Left forelimb (tissue), 1 donor: ENCODE measurements at places on chromosomes 4 and X.

DNA sequence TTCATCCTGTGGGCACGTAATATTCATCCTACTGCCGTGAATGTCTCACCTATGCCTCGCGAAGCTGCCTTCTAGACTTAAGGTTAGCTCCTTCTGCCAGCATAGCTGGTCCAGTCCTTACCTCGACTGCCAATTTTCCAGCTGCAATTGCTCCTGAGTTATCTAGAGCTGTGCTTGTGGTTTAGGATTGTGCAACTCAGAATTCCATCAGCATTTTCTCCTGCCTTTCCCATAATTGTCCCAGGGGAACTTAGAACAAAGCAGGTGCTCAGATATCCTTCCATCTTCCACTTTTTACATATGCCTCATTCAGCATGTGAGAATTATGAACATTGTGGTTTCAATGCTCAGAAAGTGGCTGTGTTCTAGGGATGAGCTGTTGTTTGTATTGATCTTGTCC, 131.4 kb upstream of the ADGRL3 start:
- DNase-seq: no peak

- DNase-seq: no peak
Observed at GRCh38 chrX:39757971-39758370, 339.8 kb downstream of the BCOR start.

GRCh38 chr4:80026100-80026499, 46.9 kb downstream of the ANTXR2 start:
- DNase-seq: no peak

GRCh38 chr4:11618666-11619282, 190.1 kb upstream of the HS3ST1 start:
- no peak for DNase-seq

DNA sequence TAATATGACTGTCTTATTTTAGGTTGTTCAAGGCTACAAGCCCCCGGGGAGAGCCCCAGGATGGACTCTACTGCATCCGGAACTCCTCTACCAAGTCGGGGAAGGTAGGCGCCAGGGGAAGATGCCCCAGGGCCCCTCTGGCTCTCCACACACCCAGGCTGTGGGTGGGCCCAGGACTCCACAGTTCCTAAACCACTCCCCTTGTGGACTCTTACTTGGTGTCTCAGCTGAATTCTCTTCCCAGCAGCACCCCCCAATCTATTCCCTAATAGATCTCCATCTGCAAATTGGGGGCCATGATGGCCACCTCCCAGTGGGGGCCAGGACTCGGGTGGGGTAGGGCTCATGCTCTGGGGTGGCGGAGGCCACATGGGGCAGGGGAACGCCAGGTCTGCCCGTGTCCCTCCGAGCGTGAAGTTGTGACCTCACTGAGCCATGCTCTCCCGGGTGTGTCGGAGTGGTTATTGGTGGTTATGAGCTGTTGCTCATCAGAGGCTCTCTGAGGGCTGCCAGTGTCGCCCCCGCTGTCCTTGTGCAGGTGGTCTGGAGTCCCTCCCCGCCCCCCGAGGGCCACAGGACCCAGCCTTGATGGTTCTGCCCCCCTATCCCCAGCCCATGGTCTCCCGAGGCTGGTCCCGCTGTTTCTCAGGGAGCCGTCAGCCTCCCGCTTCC, 11.2 kb upstream of the ADD1 start:
- DNase-seq: peak; percentile 64

GRCh38 chr4:44313702-44314101, 134.9 kb downstream of the KCTD8 start:
- DNase-seq: no peak

- no peak for DNase-seq
Observed at GRCh38 chrX:69565247-69565815, 50.6 kb upstream of the EDA start.

- no peak for DNase-seq
Observed at GRCh38 chr4:152910521-152910920, 25.6 kb upstream of the FHDC1 start.

DNA sequence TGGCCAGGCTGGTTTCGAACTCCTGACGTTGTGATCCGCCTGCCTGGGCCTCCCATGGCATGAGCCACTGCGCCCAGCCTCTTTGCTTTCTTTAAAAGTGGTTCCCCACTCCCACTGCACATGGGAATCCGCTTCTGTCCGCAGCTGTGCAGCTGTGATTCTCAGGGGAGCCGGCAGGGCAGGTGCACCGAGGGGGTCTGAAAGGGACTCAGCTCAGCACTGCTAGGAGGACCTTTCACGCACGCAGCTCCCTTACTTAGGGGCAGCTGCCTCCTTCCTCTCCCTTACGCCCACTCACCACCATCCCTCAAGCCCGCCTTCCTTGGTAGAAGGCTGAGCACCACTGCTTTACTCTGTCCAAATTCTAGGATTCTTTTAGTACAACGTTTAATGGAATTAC, 40.4 kb upstream of the CYP4V2 start:
- DNase-seq: no peak

GRCh38 chr4:61296144-61296543, 96.0 kb downstream of the ADGRL3 start:
- no peak for DNase-seq

DNA sequence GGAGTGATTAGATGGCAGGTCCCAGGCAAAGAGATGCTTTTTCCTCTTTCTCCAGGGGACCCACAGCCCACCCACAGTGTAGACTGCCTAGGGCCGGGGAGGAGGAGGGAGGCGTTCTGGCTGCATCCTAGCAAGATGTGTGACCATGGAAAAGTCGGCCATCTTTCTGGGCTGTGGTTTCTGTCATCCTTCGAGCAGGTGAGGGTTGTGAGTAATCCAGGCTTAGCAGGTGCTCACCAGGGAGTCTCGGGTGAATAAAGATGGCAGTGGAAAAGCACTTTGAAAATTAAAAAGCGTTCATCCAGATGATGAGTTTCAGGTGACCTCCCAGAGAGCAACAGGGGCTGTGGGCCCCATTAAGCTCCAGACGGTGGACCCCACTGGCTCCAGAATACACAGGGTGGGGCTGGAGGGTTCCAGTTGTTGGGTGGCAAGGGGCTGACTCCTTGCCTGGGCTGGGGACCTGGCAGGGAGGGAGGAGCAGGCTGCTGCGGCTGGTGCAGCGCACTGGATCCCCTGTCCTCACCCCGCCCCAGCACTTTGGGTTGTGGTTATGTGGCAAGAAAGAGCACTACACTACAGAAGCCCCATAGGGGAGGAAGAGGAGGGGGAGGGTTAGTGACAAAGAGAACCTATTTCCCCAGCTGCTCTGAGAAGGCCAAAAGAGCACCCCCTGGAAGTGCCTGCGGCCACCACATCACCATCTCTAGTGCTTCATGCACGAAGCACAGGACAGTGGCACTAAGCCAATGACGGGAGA, 23.7 kb downstream of the ELF4 start:
- DNase-seq: no peak

- no peak for DNase-seq
Observed at GRCh38 chr4:11635342-11635741, 206.6 kb upstream of the HS3ST1 start.

DNA sequence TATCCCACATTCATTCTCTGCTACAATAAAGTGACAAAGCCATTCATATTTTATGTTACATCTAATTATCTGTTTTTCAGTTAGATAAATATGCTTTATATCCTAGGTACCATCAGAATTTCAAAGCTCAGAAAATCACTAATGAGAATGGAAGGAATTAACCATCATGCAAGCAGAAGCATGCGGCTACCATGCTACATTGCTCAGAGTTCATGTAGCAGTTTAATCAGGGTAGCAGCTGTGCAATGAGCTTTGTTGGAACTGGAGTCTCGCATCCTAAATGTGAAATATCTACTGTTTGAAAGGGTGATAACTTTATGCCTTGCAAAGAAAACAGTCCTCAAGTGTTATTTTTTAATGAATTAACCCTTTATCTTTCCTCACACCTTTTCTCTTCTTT, 77.5 kb downstream of the SNCA start:
- DNase-seq: no peak

DNA sequence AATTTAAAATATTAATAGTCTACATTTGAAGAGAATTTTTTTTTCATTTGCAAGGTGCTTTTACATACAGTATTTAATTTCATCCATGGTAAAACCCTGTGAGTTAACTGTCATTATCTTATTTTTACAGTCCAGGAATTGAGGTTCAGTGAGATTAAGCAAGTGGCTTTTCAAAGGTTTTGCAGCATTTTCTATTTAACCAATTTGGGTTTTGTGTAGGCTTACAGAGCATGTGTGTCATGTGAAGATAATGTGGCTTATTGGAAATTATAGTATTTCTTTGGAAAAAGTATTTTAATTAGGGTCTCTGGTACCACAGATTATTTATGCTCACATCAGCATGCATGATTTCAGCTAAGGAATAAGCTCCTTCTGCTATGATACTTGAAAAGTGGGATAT, 4.5 kb downstream of the XK start:
- no peak for DNase-seq

- no peak for DNase-seq
Observed at GRCh38 chrX:70354716-70355115, 64.8 kb downstream of the KIF4A start.

DNA sequence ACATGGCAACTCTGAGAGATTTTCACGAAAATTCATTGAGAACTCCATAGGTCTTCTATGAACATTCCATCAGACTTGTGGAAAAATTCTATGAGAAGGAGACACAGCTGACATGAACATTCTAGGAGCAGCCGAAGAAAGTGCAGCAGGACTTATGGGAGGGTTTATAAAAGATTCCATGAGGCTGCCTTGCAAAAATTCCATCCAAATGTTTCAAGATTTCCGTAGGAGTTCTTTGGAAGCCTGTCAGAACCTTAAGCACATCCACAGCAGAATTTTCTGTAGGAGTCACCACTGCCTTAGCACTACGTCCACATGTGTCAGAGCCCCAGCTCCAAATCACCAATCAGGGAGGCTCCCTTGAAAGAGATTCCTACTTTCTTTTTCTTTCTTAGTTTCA, 67.0 kb upstream of the MSX1 start:
- no peak for DNase-seq

DNA sequence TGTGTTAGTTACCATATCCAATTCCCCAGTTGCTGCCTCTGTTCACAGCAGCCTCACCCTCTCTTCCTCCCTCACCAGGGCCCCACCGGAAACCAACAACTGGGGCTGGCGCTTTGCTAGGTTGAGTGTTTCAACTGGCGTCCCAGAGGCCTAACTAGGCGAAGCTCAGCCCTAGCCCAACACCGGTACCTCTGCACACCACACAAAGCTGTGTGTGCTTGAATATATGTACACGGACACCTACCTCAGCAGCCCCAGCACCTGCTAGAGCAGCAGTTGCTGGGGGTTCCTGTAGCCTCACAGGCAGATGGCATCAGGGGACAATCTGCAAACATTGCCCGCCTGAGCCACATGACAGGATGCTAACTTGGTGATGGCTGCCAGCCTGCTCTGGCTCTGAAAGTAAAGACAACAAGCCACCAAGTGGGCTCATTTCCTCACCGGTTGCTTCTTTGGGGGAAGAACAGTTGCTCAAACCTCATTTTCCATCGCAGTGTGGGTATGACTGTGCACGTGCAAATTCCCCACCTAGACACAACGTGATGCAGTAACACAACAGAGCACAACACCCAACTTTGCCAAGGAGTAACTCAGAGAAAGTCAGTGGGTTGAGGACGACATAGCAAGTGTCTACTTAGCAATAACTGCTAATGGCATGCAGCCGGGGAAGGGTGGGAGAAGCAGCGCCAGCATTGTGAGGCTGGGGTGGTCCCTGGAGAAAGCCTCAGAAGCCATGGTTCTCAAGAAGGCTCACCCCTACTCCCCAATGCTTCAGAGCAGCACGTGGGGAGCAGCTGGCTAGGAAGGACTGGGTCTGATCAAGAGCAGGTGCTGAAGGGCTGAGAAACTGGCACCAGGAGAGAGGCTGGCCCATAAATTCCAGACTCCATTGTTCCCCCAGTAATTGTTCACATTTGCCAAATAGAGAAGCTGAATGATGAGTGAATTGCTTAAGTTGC, 139.5 kb downstream of the SH3KBP1 start:
- DNase-seq: no peak
